ENCODE measurements at places on chromosomes 12 and 14.
A peak's percentile ranks its signal among the peaks of the same experiment; 100 is the strongest.

DNA sequence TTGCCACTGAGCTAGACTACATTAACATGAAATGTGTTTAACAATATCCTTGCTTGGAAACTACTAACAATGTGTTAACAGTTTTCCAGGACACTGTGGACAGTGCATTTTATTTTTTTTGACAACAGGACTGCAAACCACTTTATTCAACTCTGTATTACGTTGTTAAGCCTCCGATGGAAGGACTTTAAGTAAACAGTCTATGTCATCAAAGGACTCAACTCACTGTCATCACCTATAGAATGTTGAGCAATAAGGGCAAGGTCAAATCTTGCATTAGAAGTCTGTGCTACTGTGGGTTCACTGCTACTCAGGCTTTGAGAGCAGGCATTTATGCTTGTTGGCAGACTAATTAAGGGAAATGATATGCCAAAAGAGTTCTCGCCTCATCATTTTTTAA is 483.7 kb downstream of the FLRT2 start:
- DNase-seq, result no peak

GRCh38 chr12:20592556-20592955 is 102.6 kb upstream of the SLCO1C1 start:
- no peak for DNase-seq

- no peak for DNase-seq
Observed at GRCh38 chr12:44100264-44100663, 264.4 kb downstream of the TMEM117 start.

DNA sequence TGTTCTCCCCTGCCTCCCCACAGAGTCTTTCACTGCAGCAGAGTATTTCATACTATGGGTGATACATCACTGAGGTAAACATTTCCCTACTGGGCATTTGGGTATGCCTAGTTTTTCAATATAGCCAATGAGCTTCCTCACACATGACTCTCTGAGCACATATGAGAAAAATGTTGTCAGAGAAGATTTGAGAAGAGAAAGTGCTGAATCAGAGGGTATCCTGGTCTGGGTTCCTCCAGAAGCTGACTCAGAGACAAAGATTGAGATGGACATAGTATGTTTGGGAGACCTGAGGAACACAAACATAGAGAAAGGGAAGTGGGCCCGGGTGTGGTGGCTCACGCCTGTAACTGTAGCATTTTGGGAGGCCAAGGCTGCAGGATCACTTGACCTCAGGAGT is 12.6 kb downstream of the SLC8B1 start:
- no peak for DNase-seq

- no peak for DNase-seq
Observed at GRCh38 chr12:124428792-124429281, 133.9 kb downstream of the RFLNA start.

- DNase-seq, result peak; percentile 11
Observed at GRCh38 chr12:27821259-27821973, 41.4 kb upstream of the MANSC4 start.

DNA sequence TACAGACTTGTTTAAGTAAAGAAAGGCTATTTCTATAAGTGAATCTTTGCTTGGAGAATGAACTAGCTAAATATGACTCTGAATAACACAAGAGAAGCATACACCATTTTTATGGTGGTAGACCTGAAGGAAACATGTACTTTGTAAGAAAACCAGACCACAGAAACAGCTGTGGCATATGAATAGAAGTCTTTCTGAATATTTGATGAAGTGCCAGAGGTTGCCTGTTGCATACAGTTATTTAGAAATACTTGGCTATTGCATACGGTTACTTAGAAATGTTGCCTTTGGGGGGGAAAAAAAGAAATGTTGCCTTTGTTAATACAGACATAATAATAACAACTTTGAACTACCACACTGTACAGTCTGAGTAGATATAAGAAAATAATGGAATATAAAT is 16.8 kb upstream of the LEMD3 start:
- DNase-seq, result no peak

DNA sequence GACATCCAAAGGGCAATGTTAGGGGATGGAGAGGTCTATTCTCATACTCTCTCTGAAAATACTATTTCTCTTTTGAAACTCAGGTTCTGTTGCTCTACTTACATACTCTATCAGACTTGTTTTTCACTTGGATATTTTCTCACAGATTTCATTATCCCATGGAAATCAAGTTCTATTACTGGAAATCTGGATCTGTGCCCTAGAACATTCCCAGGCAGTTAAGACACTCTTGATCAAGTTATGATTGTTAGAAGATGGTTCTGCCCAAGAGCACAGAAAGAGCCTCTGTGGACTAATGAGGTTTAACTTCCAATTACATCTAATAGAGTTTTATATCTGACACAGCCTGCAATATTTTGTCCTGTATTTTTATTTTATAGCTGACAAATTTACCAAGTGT is 591.0 kb upstream of the ATP2B1 start:
- DNase-seq, result no peak

DNA sequence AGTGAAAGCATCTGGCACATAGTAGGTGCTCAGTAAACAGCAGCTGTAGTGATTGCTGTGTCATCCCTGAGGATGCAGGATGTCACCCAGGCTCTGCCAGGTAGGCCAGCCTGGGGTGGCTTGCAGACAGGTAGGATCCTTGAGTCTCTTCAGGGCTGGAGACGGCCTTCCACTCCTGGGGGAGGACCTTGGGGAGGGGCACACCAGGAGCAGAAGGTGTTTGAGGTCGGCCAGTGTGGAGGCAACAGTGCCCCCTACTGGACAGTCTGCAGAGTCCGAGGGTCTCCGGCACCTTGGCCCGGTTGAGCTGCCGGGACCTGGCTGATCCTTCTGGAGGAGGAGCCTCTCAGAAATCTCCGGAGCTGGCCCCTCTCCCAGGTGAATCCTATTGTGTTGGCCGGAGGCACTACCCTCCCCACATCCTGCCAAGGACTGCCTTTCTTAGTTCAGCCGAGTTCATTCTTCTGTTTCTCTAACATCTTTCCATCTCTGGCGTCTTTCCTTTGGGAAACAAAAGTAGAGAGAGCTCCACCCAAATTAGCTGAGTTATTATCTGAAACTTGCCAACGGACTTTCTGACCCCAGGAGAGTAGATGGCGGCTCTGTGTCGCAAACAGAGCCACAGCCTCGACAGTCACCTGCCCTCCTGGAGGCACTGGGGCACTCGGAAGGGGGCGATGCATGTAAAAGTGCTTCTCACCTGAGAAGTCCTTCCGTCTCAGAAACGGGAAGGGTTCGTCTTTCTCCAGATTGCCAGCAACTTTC is 41.8 kb upstream of the CLMN start:
- DNase-seq, result peak; percentile 11

Data from stimulated activated naive CD4-positive, alpha-beta T cell treated with Interleukin-2 at 50 U/mL for 16 hours (primary cell).